Left colon (tissue), 2 donors: ENCODE measurements at places on chromosomes 12 and 14.

- DNase-seq = no peak
These were observed 105.2 kb downstream of the MED13L start for GRCh38 chr12:116172224-116172849.

- DNase-seq = no peak
These were observed 52.6 kb upstream of the STRN3 start for GRCh38 chr14:31078766-31079165.

GRCh38 chr12:116853507-116853906 is 27.7 kb downstream of the HRK start:
- no peak for DNase-seq

GRCh38 chr12:50248411-50248810 is 34.9 kb downstream of the LIMA1 start:
- DNase-seq = no peak

- no peak for DNase-seq
These were observed 57.9 kb upstream of the CCDC91 start for GRCh38 chr12:28132398-28132797.

DNA sequence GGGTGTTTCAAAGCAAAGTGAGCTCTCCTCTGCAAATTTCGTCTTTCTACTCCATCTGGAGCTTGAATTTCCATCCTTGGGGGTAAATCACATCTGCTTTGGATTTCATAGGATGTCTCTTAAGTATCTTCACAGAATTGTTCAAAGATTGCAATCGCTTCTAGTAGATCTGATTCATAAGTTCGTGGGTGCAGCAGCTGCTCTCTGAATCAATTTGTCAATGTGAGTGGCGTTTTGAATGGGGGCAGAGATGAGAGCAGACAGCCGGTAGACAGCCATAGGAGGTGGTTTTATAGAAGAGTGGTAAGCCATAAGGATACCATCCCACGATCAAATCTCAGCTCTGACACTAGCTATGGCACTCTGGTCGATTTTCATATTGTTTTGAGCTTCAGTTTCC is 146.0 kb upstream of the RPH3A start:
- DNase-seq = no peak

DNA sequence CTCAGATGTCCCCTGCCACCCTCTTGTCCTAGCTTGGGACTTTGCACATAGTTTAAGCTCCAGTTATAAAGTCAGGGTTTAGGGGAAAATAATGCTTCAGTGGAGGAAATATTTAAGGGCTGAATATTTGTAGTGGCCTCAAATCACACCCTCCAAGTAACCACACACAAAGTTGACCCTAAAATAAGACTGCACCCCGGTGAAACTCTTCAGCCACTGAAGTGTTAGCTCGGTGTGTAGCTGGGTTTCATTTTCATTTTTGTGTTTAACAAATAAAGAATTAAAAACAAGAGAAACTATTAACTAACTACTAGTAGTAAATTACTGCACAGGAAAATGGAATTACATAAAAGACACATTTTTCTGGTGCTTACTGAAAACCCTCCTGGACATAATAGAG is 14.8 kb upstream of the BCL11B start:
- DNase-seq = no peak

DNA sequence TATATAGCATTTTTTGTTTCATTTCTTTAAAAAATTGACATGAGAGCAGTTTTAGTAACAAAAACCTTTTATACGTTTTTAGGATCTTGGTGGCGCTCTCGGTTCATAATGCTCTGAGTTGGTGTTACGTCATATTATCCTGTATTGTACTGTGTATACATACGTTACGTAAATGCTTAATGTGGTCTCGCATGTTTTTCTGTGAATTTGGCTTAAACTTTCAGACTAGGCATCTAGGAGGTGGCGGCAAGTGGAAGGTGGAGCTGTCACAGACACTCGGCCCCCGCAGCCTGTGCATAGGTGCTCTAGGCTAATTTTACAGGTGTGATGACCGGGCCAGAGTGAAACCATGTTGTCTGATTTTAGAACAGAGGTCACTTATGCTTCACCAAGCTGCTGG is 60.0 kb downstream of the PPP2R5C start:
- DNase-seq = no peak

DNA sequence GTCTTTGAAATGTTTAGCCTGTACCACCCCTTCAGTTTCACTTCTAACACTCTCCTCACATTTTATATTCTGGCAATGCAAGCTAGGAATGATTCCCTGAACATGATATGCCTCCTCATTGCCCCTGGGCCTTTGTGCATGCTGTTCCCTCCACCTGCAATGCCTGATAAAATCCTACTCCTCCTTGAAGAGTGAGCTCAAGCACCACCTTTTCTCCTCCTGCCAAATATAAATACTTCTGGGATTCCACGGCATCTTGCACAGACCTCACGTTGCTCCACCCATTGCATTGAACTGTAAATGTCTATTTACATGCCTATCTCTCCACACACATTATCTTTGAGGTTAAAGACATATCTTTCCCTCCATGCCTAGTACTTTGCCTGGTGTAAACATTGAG is 21.1 kb downstream of the NKX2-1 start:
- no peak for DNase-seq

GRCh38 chr12:99906786-99907579 is 77.8 kb downstream of the ANKS1B start:
- no peak for DNase-seq

DNA sequence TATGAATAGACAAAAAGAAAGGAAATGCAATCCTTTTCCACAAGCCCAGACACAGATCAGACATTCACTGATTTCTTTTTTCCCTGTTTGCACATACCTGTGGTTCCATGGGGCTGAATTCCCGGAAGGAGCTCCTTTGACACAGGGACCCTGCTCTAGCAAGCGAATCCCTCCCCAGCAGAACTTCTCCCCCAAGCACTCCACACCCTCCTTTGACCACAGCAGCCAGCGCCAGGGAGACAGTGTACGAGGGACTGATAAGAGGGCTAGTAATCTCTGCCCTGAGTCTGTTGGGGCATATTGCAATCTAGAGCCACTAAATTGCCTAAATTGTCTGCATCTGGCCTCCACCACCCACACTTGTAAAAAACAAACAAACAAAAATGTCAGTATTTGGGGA is 83.4 kb upstream of the NTF3 start:
- no peak for DNase-seq

DNA sequence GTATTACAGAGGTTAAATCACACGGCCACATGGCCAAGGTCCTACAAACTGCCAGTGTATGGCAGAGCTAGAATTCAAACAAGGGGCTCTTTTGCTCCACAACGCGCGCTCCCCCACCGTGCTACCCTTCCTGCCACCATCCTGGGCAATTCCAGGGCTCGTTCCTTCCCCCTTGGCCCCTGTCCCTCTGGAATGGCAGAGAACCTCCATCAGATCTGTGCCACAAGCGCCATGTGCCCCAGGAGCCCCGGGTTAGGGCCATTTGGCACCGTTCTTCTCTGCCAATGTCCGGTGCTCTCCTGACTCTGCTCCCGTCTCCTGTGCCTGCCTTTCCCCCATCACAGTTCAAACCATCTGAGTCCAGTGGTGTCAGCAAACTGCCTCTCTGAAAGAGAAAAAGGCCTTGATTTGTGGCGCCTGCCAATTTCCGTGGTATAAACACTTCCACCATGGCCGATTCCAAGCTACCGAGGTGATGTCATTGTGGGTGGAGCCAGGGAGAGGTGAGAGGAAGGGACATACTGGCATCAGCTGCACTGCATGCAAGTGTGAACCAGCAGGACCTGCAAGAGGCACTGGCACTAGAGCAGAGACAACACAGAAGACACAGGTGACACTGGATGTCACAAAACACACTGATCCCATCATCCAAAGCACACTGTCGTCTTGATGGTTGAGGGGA is 163.1 kb downstream of the CALM1 start:
- DNase-seq = no peak

DNA sequence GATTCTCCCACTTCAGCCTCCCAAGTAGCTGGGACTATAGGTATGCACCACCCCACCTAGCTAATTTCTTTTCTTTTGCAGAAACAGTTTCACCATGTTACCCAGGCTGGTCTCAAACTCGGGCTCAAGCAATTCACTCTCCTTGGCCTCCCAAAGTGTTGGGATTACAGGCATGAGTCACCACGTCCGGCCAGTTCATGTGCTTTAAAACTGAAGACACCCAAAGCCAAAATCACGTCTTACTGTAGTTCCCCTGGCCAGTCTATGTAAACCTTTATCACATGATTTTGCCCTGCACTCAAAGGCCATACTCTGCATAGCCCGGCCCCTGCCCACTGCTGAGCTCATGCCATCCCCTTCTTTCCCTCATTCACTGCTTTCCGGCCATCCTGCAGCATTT is 4.5 kb downstream of the ALKBH2 start:
- no peak for DNase-seq

DNA sequence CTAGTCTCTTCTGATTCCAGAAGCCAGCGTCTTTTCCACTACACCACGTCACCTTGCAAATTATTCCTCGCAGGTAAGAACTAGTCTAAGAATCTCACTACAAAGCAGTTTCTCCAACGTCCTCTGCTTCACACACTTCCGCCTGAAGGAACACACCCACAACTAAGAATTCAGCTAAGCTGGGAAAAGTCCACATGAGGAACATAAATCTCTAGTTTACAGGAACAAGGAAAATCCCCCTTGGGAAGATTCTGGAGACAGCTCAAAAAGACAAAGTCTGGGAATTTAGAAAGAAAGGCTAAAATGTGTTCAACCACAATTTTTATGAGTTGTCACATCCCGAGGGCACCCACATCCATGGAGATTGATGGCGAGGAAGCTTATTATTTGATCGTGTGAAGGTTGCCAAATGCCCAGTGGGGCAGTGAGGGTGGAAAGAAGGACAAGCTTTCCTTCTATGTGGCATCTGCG is 780.2 kb upstream of the TBX3 start:
- no peak for DNase-seq

GRCh38 chr12:52742822-52743457 is 34.2 kb downstream of the KRT76 start:
- DNase-seq = no peak

DNA sequence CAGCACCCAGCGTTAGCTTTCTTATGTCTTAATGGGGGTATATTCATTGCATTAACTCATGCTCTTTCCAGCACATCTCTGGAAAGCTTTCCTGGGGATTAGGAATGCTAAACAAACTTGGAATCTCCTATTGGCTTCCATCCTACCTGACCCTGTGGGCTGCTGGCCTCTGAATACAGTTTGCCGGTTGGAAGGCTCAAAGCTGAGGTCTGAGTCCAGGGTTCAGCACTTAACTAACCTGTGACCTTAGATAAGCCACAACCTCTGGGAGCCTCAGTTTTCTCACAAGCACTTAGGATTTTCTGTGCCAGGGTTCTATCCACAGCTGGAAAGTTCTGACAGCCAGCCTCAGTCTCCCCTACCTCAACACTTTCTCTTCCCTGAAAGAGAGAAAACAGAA is 12.9 kb upstream of the RND1 start:
- DNase-seq = no peak

GRCh38 chr14:74638066-74638465 is 26.0 kb upstream of the LTBP2 start:
- DNase-seq = no peak

GRCh38 chr14:72699852-72700257 is 194.0 kb downstream of the DPF3 start:
- peak; percentile 37 for DNase-seq

DNA sequence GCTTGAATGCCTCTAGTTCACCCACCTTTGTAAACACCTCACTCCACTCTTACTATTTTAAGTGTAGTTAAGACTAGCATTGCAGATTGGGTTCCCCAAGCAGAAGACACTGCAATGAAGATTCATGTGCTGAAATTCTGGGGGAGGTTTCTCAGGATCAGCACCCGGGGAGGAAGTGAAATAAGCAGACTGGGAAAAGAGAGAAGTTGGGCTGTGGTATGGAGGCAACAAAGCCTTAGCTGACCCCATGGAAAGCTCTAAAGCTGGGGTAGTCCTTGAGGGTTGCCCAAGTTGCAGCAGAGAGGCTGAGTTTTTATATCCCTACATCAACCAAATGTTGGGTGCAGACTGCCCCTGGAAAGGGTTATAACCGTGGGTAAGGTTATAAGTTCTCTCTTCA is 23.9 kb upstream of the IGF1 start:
- DNase-seq = no peak

DNA sequence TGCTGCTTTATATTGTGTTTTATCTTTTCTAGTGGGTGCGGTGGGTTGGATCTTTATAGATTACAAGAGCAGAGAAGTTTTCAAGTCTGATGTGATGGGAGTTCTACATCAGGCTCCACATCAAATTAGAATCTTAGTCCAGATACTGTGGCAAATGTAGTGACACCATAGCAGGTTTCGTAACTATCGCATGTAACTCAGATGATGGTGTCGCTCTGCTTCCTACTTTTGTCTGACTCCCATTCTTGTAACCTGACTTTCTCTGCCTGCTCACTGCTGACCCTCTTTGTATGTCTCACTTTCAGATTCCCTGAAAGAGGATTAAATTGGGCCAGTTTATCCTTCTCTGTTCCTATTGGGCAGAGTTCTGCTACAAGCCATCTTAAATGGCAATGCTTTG is 22.8 kb upstream of the FBXO34 start:
- no peak for DNase-seq

DNA sequence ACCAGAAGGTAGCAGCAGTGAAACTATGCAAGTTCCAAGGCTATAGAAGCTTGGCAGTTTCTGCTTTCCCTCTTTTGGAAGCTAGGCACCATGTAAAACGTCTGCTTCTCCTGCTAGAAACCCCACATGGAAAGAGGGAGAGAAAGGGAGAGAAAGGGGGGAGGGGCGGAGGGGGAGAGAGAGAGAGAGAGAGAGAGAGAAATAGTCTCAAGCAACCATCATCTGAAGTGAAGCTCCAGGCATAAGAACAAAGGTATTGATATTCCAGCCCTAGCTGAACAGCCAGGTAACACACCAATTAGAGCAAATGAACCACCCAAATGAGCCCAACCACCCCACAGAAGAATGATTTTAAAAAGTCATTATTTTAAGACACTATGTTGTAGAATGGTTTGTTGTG is 8.5 kb downstream of the SLC6A15 start:
- DNase-seq = no peak

- DNase-seq = no peak
These were observed 102.7 kb downstream of the LRRIQ1 start for GRCh38 chr12:85138833-85139232.

DNA sequence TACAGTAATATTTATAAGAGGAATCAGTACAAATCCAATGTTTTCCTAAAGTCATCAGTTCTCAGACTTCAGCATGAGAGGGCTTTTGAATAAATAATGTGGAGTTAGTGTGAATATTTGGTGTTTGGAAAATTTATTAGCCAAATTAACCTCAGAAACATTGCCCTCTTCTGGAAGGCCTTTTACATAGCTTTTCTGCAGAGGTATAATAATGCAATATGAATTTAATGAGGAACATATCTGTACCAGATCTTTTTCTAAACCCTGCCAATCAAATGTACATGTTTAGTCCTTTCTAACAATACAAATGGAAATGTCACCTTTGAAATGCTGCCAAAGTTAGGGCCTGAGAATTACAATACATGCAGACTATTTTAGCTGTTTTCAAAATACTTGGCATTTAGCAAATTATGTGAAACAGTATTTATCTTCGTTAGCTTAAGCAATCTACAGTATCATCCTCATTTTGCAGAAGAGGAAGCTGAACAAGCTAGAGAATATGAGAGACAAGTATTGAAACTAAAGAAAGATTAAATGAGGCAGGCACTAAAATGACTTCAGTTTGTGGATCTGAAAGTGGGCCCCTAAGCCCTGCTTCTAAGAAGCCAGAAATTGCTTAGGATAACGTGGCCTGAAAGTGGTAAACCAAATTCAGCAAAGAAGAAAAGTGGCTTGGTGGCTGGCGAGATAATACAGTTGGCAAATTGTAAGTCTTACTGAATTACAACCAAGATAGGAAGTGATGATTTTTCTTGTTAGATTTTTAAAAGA is 60.4 kb upstream of the MANSC4 start:
- DNase-seq = no peak
